ENCODE measurements at places on chromosomes 7 and 10.

DNA sequence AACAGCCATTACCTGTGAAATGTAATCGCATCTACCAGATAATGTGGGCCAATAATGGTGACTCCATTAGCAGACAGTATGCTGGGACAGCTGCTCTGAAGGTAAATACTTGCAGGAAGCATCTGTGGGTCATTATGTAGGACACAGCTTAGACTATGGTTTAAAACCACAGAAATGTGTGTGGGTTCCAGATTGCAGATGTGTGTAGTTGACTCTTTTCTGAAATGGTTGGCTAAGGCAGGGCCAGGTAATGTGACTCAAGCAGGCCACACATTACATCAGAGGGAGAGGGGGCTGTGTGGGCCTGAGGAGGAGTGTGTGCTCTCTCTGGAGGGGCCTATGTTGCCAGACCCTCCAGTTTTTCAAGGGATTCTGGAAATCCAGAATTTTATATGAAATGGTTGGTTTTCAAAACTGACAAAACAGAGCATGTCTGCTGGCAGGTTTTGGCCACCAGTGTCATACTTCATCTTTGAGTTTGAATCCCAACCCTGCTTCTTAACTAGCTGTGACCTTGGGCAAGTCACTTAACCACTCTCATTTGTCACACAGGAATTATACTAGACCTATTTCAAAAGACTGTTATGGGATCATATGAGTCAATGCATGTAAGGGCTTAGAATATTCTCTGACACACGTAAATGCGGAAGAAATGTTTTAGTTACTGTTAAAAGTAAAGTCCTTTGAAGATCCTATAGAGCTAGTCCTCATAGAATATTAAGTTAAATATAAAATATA is 64.5 kb downstream of the MCMBP start:
- DNase-seq: peak; percentile 15

- DNase-seq: no peak
Observed at GRCh38 chr10:44682507-44682906, 228.6 kb upstream of the TMEM72 start.

GRCh38 chr7:87886875-87887274 is 10.6 kb downstream of the DBF4 start:
- peak; percentile 69 for DNase-seq

GRCh38 chr10:88116481-88116880 is 253.1 kb downstream of the PTEN start:
- DNase-seq: no peak

DNA sequence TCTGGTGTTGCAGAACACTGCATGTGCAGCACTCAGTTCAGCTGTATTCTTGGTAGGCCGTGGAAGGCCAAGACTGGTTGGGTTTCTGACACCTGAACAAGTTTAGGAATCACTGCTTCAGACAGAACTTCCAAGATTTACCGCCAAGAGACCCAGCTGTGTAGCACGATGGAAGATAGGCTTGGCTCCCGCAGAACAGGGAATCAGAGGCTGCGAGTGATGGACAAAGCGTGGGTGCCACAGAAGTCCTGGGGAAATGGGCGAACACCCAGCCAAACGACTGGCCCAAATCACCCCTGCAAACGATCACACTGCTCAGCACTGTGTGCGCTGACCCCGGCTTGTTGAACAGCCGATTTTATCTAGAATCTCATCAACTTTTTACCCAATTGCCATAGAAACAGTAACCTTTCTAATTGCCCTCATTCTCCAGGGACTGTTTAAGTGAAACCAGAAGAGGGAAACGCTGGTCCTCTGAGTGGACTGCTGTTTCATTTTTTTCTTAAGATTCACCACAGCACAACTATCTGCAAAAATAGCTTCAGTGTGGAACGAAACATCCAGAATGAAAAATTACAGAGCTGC is 17.9 kb downstream of the ZFAND2A start:
- DNase-seq: no peak

DNA sequence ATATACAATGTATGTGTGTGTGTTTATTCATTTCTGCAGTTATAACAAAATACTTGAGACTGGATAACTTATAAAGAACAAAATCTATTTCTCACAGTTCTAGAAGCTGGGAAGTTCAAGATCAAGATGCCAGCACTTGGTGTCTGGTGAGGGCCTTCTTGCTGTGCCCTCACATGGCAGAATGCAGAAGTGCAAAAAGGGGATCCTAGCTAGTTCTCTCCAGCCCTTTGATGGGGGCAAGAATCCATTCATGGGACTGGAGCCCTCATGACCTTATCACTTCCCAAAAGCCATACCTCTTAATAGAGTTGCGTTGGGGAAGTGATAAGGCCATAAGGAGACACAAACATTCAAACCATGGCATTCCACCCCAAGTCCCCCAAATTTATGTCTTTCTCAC is 8.4 kb downstream of the GRB10 start:
- no peak for DNase-seq

DNA sequence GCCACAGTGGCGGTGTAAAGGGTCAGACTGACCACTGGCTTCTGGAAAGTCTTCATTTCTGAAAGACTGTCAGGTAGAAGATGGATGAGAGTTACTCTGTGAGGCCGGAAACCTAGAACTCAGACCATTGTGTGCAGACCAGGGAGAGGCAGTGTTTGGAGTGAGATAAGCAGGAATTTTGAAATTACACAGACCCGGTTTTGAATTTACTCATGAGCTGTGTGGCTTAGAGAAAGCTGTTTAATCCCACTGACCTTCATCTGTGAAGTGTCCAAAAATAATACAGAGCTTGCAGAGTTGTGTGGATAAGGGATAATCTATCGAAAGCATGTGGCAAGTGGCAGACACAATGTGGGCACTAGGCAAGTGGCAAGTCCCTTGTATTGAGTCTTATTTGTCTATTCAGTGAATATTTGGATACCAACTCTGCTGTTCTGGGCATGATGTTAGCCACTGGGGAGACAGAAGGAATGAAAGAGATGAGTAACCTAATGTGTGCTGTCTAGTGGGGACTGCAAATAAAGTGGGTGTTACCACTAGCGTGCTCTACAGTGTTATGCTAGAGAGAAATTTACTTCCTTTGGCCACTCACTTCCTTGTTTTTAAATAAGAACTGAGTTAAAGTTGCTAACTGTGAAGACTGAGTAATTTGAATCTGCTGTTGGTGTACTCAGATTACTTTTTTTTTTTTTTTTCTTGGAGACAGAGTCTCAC is 69.4 kb downstream of the KIAA1217 start:
- DNase-seq: peak; percentile 65

DNA sequence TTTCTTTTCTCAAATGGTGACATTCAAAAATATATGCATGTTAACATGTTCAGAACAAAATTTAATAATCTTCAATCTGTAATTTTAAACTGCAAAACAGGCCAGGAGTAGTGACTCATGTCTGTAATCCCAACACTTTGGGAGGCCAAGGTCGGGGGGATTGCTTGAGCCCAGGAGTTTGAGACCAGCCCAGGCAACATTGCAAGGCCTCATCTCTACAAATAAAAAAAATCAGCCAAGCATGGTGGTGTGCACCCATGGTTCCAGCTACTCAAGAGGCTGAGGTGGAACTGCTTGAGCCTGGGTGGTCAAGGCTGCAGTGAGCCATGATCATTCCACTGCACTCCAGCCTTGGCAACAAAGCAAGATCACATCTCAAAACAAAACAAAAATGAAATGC is 394.3 kb downstream of the PARD3 start:
- peak; percentile 6 for DNase-seq

- DNase-seq: no peak
Observed at GRCh38 chr7:51017576-51018535, 235.2 kb upstream of the GRB10 start.

GRCh38 chr10:110778211-110778610 is 93.5 kb upstream of the PDCD4 start:
- DNase-seq: no peak

DNA sequence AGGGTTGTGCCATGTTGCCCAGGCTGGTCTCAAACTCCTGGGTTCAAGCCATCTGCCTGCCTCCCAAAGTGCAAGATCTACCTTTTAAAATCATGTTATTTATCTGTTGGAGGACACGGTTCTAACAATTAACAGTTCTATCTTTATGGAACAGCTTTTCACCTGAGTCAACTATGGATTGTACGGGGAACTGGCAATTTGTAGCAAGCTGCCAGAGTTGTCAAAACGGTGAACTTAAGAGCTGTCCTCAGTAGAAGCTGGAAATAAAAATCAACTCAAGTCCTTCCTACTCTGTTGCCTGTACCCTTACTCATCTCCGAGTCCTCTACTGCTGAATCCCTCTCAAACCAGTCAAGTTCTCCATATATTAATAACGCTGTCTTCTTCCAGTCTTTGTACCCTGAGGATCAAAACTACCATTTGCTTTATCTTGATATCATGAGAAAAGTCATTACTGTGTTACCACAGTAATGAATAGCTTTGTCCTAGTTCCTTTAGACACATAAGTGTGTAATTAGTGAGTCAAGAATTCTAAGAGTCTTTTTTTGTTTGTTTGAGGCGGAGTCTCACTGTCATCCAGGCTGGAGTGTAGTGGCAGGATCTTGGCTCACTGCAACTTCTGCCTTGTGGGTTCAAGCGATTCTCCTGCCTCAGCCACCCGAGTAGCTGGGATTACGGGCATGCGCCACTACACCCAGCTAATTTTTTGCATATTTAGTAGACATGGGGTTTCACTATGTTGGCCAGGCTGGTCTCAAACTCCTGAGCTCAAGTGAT is 28.2 kb downstream of the HBP1 start:
- peak; percentile 79 for DNase-seq

DNA sequence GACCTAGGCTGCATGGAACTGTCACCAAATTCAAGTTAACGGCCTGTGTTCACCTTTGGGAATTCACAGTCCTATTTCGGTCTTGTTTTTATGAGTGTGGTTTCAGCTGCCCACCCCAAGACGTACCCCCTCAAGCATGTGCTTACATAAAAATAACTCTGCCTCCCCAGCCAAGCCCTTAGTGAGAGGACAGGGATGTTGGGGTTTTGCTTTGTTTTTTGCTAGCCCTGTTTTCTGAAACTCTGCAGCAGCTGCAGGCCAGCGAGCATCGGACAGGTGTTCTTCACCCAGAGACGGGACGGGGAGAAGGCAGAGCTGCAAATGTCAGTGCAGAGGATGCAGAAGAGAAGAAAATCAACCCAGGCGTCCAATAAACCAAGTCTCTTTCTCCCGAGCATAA is 13.5 kb downstream of the CHST15 start:
- DNase-seq: no peak

- no peak for DNase-seq
Observed at GRCh38 chr7:90666186-90666585, 70.1 kb downstream of the CDK14 start.

DNA sequence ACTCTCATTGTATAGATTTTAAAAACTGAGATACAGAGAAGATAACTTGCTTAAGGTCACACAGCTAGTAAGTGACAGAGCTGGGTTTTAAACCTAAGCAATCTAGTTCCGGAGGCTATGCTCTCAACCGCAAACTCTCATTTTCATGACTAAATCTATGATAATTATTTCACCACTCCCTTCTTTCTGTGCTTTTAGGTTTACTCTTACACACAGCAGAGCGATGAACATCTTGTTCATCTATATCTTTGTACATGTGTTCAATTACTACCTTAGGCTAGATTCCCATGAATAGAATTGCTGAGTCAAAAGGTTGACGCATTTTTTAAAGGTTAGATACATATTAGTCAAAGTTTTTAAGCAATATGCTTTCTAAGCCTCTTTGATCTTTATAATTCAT is 154.8 kb downstream of the CHN2 start:
- DNase-seq: no peak

- no peak for DNase-seq
Observed at GRCh38 chr7:78020874-78021249, 222.3 kb downstream of the PHTF2 start.

GRCh38 chr10:92038949-92039348 is 115.4 kb downstream of the BTAF1 start:
- DNase-seq: no peak

DNA sequence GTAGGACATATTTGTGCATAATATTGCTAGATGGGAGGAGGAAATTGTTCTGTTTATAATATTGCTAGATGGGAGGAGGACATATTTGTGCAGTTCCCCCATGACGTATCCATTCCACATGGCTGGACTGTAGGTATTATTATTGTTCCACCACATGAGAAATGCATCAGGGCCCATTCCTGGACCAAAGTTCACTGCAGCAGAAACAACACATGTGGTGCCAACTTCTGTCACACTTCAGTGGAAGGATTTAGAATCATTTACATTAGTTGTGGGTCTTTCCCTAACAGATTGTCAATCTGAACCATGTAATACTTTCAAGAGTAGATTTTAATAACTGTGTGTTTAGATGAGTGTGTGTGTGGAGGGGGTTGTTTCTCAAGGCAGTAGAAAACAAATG is 32.7 kb upstream of the MACC1 start:
- DNase-seq: peak; percentile 99

DNA sequence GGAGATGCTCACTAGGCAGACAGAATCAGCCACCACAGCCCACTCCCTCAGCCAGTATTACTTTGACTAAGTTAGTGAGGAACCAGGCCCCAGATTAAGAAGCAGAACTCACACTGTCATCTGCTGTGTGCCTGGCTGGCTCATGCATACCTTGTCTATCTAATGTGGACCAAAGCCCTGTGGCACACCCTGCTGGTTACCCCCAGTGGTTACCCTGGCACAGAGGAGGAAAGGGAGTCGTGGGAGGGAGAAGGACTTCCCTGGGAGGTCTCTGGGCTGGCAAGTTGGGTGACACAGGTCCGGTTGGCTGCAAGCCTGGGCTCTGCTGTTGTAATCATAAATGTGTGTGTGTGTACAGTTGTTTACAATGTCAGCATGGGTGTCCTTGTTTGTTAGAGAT is 7.5 kb upstream of the SH2D4B start:
- DNase-seq: peak; percentile 28

- DNase-seq: peak; percentile 33
Observed at GRCh38 chr7:129828989-129829736, 123.6 kb downstream of the UBE2H start.

DNA sequence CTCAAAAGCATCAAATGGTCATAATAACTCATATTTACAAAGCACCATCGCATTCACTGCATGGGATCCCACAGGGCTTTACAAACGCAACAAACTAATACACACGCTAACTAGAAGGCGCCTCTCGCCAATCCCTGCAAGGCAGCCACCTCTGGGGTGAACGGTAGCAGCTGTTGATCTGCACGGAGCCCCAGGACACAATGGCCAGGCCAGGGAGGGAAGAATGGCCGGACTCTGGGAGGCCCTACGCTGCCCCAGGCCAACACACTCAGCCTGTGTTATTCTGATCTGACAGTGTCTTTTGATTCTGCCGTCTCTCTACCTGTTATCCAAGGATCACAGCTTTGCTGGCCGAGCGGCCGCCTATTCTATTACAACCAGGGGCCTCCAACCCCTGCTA is 41.8 kb downstream of the HABP2 start:
- no peak for DNase-seq

GRCh38 chr7:159149488-159149887 is 4.8 kb upstream of the VIPR2 start:
- no peak for DNase-seq

- DNase-seq: no peak
Observed at GRCh38 chr10:120429395-120429794, 27.6 kb upstream of the PLPP4 start.
